ENCODE measurements at places on chromosomes 7 and 10.

- no peak for DNase-seq
Observed at GRCh38 chr10:126993208-126993607, 88.0 kb downstream of the DOCK1 start.

DNA sequence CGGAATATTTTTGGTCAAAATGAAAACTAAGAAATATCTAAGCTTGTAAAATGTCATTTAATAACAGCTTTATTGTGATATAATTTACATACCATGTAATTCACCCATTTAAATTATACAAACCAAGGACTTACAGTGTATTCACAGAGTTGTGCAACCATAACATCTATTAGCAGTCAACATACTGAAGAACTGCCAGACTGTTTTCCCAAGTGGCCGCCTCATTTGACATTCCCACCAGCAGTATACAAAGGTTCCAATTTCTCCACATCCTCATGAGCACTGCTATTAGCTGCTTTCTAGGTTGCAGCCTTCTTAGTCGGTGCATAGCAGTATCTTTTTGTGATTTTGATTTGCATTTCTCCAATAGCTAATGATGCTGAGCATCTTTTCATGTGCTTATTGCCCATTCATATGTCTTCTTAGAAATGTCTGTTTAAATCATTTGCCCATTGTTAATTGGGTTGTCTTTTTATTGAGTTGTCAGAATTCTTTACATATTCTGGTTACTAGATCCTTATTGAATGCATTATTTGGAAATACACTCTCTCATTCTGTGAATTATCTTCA, 153.0 kb upstream of the FGFR2 start:
- DNase-seq = no peak

- DNase-seq = no peak
Observed at GRCh38 chr10:34503704-34504103, 311.4 kb downstream of the PARD3 start.

DNA sequence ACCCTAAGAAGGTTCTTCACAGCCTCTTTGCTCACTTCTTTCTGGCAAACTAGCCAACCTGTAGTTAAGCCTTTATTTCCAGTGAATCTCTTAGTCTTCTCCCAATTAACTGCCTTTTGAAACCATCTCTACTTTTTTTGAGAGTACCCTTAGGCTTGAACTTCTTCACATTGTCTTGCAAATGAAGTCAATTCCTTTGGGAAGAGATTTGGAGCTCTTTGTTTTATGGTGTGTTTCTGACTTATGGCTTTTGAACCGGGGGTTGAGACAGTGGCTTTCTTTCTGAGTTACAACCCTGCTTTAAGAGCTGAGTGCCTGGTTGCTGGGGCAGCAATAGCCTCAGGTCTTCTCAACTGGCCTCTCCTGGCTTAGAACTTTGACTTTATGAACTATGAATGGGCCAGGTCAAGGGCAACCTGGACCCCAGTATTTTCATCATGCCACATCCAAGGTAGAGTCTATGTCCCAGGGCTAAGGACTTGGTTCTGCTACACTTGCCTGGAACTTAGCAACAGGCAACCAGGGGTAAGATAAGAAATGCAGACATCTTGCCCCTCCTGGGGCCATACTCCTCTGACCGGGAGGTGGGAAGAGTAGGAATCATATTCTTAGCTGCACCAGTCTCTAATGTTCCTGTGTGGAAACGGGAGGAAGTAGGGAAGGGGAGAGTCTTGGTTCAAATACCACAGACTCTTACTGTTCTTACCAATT, 53.0 kb downstream of the SP4 start:
- no peak for DNase-seq

GRCh38 chr7:151385626-151386300, 24.1 kb downstream of the WDR86 start:
- no peak for DNase-seq

GRCh38 chr7:84482476-84482875, 287.9 kb upstream of the SEMA3A start:
- no peak for DNase-seq

DNA sequence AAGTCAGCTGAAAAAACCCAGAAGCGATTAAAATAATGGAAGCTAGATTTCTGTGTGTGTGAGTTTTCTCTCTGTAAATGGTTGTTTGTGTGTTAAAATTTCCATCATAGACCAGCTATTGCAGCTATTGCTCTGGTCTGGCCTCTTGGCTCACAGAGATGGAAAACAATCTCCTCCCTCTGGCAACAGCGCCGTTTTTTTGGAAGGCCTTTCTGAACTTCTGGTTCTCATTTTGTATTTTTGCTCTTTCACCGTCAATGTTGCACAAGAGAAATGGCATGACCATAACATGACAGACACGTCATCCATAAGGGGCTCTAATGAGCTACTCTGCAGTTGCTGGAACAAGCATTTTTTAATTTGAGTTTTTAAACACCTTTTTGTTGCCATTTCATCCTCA, 91.0 kb downstream of the CUBN start:
- DNase-seq = no peak

- DNase-seq = no peak
Observed at GRCh38 chr7:1516586-1517251, 12.5 kb upstream of the INTS1 start.

- DNase-seq = no peak
Observed at GRCh38 chr10:132477398-132478340, 59.9 kb upstream of the INPP5A start.

- no peak for DNase-seq
Observed at GRCh38 chr10:5317547-5318107, 47.1 kb upstream of the UCN3 start.

GRCh38 chr7:81960026-81960425, 190.2 kb upstream of the HGF start:
- DNase-seq = no peak

DNA sequence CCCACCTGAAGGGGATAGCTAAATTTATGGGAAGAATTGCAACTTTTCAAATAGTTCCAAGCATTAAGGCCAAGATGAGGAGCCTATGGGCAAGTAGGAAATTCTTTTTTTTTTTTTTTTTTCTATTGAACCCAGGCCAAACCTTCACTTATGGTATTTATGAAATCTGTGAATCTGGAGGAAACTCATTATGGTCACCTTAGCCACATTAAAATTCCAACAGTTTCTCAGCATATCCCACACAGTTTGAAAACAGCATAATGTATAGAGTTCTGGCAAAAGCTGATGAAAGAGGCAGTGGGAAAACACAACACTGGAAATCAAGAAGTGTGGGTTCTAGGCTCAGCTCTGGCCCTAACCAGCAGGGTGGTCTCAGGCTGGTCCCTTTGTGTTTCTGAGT, 236.9 kb downstream of the PTEN start:
- no peak for DNase-seq

DNA sequence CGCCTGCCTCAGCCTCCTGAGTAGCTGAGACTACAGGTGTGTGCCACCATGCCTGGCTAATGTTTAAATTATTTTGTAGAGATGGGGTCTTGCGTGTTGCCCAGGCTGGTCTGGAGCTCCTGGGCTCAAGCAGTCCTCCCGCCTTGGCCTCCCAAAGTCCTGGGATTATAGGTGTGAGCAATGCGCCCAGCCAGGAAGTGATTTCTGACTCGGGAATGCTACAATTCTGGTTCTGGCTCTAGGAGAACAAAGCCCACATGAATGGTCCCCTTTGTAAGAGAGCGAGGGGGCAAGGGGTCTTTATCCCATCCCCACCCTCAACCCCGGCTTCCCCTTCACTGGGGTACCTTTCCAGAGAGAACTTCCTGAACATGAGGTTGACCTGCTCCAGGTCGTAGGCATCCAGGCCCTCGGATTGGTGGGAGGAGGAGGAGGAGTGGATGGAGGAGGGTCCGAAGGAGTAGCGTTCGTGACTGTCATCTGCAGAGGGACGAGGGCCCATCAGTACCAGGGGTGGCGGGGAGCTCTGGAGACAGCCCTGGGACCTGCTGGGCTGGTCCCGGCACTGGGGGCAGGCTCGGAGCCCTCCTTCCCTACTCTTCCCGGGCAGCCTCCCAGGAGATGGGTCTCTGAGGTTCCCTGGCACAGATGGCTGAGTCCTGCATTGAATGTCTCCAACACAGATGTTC, 79.9 kb upstream of the GNA12 start:
- no peak for DNase-seq

- no peak for DNase-seq
Observed at GRCh38 chr10:100325158-100325557, 4.9 kb downstream of the PKD2L1 start.

GRCh38 chr10:110843031-110843430, 28.7 kb upstream of the PDCD4 start:
- DNase-seq = no peak
